Pancreas (tissue), 10 donors: ENCODE measurements at places on chromosomes 7 and 10. TPM values are rescaled to one million over a fixed set of nuclear protein-coding genes. Genes with fewer than 3 reads are reported as not detected.

The TAS2R3 gene
- 0.41 TPM for total RNA-seq

The RP9 gene
- total RNA-seq: 6.8 TPM

- DNase-seq: no peak
Measured at GRCh38 chr7:35604595-35604994, 90.3 kb downstream of the HERPUD2 start.

GRCh38 chr10:111098679-111099437, 22.0 kb downstream of the ADRA2A start:
- DNase-seq: no peak

DNA sequence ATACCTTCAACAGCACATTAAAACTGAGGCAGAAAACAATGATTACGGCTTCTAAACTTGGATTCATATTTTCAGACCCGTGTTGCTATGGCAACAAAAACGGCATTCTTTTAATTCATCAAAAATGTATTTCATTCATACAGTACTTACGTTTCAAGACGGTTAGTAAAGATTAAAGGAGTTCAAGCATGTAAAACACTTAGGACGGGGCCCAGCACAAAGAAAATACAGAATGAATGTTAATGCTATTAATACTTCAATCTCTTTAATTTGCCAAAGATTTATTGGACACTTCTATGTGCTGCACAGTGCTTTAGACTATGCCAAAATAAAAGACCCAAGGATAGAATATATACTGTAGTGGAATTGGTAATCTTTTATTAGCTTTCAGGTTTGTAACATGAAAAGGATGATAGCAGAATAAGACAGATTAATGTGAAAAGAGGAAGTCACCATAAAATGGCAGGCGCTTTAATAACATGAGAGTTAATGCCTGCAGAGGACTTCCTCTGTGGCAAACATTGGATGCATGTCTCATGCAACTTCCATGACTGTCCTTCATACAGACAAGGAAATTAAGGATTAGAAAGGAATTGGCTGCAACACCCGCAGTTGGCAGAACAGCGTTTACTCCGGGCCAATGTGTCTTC, 201.6 kb upstream of the KLF6 start:
- no peak for DNase-seq
